ENCODE measurements at places on chromosomes 3 and 15. TPM values are rescaled to one million over a fixed set of nuclear protein-coding genes. Genes with fewer than 3 reads are reported as not detected.

- peak; percentile 32 for DNase-seq
These were observed 737 bp upstream of the ITPR1 start for GRCh38 chr3:4492208-4493013.

GRCh38 chr3:260898-261297, 64.3 kb downstream of the CHL1 start:
- DNase-seq, result peak; percentile 46

GRCh38 chr15:68638953-68639515, 60.2 kb downstream of the CORO2B start:
- DNase-seq, result no peak

DNA sequence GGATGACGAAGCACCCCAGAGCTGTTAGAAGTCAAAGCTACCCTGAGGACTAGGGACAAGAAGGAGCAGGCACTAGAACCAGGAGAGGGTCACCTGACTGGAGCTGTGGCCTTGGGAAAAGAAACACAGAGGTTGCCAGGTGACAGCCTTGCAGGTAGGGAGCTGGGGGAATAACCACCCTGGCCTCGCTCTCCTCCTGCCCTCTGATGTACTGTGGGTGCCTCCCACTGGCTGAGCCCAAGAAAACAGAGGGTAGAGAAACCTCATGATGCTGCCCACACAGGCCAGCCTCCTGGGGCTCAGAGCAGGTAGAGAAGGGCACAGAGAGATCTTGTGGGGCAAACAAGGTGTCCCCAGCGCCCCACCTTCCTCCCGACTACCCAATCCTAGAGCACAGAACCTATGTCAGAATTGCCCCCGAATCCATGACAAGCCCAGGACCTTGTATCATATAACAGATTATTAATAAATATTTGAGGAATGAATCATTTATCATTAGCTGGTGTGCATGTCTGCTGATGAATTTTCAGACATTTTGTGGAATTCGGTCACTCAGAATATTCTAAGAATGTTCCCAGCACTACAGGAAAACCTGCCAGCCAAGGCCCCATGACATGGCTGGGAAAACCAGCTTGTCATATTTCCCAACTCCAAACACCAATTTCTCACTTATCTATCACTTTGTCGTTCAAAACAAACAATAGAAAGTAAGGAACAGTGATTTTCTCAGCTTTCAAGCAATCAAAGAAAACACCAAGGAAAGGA, 59.8 kb upstream of the MEX3B start:
- DNase-seq, result no peak

FAM107A gene
- not detected for total RNA-seq

- DNase-seq, result no peak
These were observed 126.8 kb downstream of the BDH1 start for GRCh38 chr3:197428952-197429351.

DNA sequence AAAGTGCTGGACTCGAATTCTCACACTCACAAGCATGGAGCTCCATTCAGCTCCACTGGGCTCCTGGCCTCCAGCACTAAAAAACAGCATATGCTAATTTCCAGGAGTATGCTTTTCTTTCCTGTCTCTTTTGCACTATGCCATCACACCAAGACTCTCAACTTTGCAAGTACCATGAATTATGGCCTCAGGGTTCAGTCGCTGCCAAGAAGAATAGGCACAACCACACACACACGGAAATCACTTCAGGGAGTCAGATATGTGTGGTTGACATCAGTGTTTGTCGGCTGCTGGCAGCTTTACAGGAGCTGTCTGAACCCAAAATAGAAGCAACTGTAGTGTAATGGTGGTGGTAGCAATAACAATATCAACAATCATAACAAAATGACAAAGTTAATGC, 305.0 kb upstream of the SLCO3A1 start:
- no peak for DNase-seq

TMEM44 gene
- total RNA-seq, result 4.9 TPM
